ENCODE measurements at places on chromosomes 1 and 21.

GRCh38 chr1:167566766-167567165, 13.2 kb upstream of the CREG1 start:
- DNase-seq, result no peak

GRCh38 chr1:31723828-31724359, 20.1 kb upstream of the COL16A1 start:
- DNase-seq, result peak; percentile 42

DNA sequence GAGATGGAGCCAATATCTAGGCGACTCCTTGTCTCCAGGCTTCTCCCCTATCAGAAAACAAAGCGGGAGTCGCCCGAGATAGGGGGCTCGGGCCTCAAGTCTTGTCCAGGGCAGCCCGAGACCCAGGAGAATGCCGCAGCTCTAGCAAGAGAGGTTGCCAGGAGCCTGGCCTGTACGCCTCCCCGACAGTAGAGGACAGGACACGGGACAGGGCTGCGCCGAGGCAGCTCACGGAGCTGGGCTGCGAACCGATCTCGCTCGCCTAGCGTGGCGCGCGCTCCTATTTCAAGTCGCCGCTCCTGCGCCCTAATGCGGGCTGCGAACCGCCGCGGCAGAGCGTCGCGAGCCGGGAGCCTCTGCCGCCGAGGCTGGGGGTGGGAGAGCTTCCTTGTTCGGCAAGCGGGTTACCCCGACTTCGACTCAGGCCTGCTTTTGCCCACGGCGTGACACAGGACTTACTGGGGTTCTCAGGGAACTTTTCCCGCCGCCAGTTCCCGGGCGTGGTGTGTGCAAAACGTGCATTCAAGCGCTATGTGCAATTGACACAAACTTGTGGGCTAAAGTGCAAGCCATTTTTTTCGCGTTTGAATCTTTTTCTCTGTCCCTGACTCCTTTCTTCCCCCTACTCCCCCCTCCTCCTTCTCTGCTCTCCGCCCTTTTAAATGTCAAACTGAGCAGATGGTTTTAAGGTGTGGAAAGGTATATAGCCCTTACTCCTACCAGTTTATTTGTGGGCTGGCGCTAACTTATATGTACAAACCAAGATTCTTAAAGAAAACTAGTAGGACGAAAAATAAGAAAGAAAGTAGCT, 2.4 kb upstream of the PROX1 start:
- DNase-seq, result peak; percentile 15

DNA sequence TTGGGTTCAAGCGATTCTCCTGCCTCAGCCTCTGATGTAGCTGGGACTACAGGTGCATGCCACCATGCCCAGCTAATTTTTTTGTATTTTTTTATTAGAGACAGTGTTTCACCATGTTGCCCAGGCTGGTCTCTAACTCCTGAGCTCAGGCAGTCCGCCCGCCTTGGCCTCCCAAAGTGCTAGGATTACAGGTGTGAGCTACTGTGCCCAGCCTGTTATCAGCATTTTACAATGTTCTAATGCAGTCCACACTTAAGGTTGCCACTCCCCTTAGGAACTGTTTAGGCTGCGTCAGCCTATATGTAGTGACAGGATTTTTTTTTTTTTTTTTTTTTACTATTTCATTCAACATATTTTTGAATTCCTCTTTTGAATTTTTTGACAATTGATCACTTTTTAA, 30.2 kb downstream of the AGPAT3 start:
- no peak for DNase-seq

DNA sequence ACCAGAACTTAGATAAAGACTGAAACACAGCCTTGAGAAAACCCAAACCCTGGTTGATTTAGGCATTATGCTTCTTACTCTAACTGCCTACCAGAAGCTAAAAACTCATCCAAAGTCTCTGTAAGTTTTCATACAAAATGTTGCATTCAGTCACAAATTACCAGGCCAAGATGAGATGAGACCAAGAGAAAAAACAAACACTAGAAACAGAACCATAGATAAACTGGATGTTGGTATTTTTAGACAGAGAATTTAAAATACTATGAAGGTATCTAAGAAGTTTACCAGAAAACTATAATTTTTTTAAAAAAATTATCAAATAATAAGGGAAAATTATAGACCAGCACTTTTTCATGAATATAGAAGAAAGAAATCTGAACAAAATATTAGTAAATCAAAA, 180.5 kb downstream of the VPS13D start:
- DNase-seq, result no peak

- no peak for DNase-seq
These were observed 1.5 kb downstream of the GATAD2B start for GRCh38 chr1:153921080-153921802.

DNA sequence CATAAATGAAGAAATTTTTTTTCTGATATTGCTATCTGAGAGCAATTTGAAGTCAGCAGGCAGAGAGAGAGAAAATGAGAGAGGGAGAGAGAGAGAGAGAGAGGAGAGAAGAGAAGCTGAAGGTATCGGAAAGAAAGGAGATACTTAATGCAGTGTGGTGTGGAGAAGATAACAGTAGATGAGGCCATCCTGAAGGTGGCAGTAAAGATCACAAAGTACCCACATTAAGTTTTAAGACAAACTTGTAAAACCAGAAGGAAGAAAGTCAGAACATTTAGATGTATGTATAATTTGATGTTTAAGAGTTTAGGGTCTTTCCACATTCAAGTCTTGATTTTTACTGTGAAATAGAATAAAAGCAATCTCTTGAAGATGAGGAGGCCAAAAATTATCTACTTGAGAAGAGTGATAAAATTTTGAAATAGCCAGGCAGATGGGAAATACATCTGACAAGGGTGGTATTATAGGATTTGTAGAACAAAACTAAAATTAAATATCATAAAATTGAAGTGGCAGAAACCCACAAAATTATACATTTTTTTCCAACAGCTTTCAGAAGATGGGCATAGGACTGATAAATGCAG, 1753.4 kb downstream of the MRPL39 start:
- DNase-seq, result no peak

GRCh38 chr21:33196941-33197374, 32.8 kb upstream of the IFNAR2 start:
- DNase-seq, result peak; percentile 35

DNA sequence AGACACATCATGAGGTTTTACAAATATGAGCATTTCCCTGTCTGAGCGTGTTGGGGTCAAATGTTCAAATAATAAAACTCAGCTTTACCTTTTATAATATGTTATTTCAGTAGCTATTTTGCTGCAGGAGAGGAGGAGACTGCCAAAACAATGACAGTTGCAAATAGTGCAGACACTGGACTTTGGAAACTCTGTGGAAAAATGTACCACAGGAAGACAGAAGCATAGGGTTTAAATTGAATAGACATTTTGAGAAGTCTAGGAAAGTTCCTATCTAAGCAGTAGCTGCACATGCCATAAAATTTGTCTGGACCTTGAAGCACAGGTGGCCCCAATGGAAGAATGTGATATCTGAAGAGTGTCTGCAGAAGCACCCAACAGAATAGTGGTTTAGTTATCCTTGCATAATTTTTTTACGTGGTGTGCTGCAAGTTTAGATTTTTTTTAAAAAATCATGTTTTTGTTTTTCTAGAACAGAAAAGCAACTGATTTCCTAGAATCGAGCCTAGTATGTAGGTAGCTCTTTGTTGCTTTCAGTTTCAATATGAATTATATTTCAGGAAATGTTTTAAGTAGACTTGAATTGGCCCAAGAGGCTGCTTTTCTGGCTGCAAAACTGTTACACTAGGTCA, 14.0 kb upstream of the GBP5 start:
- no peak for DNase-seq

- DNase-seq, result no peak
These were observed 15.6 kb downstream of the IGFN1 start for GRCh38 chr1:201206176-201206575.

GRCh38 chr1:52140633-52141512, 1.0 kb upstream of the ZFYVE9 start:
- DNase-seq, result no peak

DNA sequence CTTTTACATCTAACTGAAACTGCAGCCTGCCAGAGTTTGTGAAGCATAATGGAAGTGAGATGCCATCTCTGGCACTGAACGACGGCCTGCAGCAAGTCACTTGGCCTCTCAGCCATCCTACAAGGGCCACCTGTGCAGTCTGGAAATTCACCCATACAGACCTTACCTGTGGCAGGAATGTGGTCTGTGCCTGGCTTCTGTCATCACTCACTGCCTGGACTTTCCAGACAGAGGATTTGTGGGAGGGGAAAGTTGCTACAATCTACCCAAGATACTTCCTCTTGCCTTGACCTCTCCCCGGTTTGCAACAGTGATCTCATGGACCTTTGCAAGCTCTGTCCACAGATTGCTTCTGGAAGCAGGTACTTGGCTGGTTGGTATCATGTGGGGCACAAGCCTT, 58.4 kb upstream of the ATP1B1 start:
- DNase-seq, result no peak

DNA sequence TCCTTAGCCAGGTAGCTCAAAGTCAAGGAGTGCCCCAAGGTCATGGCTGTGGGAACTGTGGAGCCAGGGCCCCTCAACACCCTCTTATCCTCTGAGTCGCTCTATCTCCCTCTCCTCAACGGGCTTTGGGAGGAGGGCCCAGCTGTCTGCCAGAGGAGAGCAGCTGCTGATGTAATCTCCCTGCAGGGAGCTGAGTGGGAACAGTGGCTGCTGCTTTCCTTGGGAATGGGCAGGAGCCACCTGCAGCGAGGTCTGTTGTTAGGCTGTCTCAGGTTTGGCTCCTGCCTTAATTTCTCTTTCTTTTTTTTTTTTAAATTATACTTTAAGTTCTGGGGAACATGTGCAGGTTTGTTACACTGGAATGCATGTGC, 58.8 kb upstream of the MAP1LC3C start:
- no peak for DNase-seq

DNA sequence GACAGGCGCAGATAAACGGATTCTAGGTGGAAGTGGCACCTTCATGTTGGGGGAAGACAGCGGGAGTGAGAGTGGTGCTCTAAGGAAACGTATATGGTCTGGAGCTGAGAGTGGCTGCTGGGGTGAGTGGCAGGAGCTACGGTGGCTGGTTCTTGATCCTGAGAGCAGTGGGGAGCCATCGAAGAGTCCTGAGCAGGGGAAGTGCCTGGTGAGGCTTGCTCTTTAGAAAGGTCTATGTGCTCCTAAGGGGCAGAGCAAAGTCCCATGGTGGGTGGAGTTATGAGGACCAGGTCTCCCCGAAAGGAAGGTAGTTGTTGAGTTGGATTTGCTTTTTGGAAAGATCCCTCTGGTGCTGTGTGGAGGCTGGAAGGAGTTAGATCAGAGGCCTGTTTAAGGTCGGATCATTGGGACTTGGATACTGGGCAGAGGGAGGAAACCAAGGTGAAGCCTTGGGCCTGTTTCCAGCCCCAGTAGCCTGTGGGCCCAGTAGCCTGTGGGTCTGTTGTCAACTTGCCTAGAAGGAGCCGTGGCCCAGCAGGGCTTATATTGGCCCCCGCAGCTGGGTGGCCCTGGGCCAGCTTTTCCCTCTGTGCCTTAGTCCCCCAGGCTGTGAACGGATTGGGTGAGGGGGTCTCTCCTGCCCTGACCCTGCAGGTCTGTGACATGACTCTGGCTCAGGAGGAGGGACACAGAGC, 33.0 kb downstream of the ACOT11 start:
- DNase-seq, result no peak

GRCh38 chr1:177286396-177286795, 115.6 kb downstream of the BRINP2 start:
- no peak for DNase-seq

DNA sequence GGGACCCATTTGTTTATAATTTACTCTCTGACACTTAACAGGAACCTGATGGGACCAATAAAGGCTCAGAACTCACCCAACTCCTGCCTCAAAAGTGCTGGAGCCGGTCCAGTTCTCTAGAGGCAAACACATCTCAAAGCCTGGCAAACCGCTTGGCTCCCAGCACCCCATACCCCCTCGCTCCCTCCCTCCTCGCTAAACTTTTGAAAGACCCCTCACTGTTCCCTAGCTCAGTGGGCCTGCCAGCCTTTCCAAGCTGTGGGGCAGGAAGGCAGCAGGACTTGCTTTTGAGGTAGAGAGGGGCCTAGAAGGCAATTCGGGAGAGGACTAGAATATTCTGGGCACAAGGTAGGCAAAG, 40.2 kb downstream of the PAX7 start:
- no peak for DNase-seq

DNA sequence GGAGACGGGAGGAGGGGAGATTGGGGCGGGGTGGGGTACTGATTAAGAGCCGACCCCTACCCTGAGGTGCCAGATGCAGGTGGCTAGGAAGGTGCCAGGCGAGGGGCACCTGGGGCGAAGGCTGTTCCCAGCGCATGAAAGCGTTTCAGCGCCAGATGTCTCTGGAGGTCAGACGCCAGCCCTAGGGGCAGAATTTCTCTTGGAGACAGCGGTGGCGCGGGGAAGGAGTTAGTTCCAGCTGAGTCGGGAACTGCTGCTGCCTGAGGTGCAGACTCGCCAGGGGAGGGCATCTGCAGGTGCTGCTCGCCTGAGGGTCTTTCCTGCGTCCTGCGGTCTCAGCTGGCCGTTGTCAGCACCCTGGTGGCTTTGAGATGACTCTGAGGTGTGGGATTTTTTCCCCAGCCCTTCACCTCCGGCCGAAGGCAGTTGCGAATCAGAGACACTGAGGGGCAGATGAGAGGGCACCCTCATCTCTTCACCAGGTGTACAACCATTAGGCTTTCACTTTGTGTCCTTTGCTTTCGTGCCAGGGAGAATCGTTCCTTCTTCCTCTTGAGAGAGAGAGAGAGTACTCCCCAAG, 539 bp downstream of the CGN start:
- peak; percentile 14 for DNase-seq

GRCh38 chr1:40630488-40631223, 34.8 kb downstream of the RIMS3 start:
- peak; percentile 16 for DNase-seq

DNA sequence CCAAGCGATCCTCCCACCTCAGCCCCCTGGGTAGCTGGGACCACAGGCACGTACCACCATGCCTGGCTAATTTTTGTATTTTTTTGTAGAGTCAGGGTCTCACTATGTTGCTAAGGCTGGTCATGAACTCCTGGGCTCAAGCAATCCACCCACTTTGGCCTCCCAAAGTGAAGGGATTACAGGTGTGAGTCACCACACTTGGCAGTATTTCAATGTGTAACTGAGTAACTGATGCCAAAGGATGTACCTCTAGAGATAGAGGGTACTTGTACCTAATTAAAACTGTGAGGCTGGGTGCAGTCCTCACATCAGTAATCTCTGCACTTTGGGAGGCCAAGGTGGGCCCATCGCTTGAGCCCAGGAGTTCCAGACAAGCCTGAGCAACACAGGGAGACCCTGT, 258.7 kb upstream of the DMRTA2 start:
- no peak for DNase-seq

GRCh38 chr1:231075020-231075419, 35.0 kb upstream of the FAM89A start:
- DNase-seq, result no peak

DNA sequence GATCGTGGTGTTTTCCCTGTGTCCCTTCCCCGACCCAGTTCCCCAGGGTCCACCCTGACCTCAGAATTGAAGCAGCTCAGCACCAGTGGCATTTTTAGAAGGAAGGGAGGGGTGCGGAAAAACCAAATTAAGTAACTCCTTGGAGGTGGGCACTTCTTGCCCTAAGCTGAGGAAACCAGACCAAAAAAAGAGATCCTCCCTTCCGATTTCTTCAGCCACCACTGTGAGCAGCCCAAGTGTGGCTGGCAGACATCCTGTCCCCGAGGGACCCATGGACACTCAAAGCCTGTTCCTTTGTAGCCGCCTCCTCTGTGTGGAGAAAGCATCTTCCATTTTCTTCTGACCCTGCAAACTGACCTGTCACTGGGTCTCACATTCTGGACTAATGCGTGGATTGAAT, 31.3 kb downstream of the KIRREL1 start:
- no peak for DNase-seq

Measured in stimulated activated CD4-positive, alpha-beta T cell treated with anti-CD3 and anti-CD28 coated beads, TNF-alpha, amount 100 ng/mL, for 24 hours (primary cell).